Activated T-cell treated with anti-CD3 and anti-CD28 coated beads for 1 hour (primary cell): ENCODE measurements at places on chromosomes 12 and 14.

- no peak for DNase-seq
Measured at GRCh38 chr12:29286081-29286790, 94.7 kb downstream of the ERGIC2 start.

DNA sequence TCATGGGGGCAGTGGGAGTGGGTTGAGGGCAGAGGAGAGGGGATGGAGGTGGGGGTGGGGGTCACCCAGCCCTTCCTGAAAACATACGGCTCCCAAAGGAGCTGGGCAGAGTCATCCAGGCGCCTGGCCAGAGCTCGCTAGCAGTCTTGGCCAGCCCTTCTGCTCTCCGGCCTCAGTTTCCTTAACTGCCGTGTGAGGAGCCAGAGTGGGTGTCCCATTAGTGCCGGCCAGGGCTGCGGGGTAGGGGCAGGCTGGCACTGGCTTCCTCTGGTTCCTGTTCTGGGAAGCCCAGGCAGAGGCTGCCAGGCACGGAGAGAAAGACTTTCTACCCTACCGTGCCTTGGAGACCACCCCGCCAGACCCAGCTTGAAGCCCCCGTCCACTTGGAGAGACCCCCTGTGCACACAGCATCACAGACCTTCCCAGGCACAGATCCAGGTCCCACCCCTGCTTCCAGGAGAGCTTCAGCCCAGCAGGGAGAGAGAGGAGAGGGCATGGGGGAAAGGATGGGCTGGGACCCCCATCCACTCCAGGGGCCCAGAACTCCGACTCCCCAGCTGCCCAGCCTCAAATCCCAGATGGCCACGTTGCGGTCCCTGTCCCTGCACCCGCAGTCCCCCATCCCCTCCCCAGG is 93.3 kb downstream of the RFLNA start:
- DNase-seq = no peak

- no peak for DNase-seq
Measured at GRCh38 chr14:81423504-81423903, 23.4 kb upstream of the STON2 start.

GRCh38 chr12:31765931-31766330 is 37.1 kb upstream of the AMN1 start:
- DNase-seq = no peak

- no peak for DNase-seq
Measured at GRCh38 chr12:2336409-2336829, 283.6 kb downstream of the CACNA1C start.

GRCh38 chr12:131749618-131750315 is 38.9 kb downstream of the SFSWAP start:
- DNase-seq = no peak

GRCh38 chr14:53896726-53897125 is 59.9 kb downstream of the BMP4 start:
- DNase-seq = no peak

DNA sequence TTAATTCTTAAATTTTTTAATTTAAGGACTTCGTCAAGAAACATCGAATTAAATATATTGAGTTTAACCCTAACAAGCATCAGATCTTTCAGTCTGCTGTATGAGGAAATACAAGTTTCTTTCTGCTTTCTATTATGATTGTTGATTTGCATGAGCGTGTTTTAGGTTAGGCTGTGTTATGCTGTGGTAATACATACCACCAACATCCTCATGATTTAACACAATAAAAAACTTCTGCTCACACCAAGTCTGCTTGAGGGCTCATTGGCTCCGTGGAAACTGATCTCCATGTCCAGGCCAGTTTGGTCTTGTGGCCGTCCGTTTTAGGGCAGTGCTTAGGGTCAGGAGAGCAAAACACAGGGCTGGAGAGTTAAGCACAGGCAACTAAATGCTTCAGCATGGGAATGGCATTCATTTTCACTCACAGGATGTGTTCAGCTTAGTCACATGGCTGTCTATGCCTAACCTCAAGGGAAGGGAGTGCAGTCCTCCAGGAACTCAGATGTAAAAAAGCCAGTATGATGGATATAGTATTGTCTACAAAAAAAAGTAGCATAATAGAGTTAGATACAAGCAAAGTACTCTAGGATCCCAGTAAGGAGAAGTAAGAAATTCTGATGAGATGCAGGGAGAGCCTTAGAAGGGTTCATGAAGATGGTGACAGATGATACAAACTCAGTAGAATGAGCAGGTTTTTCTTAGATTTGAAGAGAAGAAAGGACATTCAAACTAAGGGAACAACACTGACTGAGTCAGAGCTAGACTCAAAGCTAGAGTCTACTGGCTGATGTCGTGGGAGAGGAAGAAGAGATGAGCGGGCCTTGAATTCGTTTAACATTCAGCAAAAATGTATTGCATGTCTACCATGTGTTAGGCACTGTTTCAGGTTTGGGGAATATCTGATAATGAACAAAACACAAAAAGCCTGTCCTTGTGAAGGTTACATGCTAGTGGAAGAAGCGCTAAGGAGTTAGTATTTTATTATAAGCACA is 16.3 kb downstream of the MARK3 start:
- no peak for DNase-seq

- DNase-seq = no peak
Measured at GRCh38 chr14:55721353-55721752, 141.3 kb downstream of the KTN1 start.

- DNase-seq = no peak
Measured at GRCh38 chr12:28489246-28489645, 299.0 kb downstream of the CCDC91 start.

DNA sequence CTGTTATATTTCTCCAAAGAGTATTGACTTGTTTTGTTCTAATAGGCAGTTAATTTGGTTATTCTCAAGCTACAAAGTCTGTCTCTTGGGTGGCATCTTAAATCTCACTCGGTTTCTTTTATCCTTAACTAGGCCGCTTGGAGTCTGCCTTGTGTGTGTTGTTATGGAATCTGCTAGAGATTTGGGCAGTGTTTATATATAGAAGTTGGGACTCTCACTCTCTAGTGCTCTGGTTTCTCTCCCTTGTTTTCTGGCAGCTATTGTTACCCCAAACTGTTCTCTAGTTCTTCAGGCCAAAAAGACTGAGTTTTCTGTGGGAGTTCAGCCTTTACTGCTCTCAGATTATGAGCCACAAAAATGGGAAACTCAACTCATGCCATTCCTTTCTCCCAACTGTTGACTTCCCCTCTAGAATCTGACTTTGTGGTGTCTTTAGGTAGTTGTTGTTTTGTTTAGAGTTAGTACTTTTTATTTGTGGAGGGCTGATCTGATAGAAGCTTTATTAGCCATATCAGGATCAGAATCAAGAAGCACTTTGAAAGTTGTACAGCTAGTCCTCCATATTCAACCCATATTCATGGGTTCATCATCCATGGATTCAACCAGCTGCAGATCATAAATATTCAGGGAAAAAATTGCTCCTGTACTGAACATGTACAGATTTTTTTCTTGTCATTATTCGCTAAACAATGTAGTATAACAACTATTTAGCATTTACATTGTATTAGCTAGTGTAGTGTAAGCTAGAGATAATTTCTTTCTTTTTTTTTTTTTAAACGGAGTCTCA is 11.2 kb downstream of the PSMA6 start:
- DNase-seq = no peak

- DNase-seq = no peak
Measured at GRCh38 chr12:62436164-62436503, 30.5 kb upstream of the MON2 start.

DNA sequence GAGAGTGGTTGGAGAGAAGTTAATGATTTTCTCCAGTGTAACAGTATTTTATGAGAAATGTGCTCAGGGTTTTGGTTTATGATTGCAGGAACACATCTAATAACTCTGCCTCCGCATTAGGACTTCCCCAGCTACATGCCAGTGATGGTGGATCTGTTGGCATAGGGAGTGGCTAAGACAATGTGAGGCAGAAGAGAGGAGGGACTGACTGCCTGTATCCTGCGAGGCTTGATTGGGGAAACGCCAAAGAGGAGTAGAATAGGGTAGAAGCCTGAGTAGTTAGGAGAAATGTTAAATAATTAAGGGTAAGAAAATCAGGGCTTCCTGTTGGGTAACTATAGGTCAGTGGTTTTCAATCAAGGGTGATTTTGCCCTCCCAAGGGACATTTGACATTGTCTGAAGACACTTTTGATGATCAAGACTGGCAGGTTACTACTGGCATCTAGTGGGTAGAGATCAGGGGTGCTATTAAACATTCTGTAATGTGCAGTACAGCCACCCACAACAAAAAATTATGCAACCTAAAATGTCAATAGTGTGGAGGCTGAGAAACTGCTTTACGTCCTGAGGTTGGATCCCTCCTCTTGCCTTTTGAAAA is 12.8 kb downstream of the TDG start:
- no peak for DNase-seq

DNA sequence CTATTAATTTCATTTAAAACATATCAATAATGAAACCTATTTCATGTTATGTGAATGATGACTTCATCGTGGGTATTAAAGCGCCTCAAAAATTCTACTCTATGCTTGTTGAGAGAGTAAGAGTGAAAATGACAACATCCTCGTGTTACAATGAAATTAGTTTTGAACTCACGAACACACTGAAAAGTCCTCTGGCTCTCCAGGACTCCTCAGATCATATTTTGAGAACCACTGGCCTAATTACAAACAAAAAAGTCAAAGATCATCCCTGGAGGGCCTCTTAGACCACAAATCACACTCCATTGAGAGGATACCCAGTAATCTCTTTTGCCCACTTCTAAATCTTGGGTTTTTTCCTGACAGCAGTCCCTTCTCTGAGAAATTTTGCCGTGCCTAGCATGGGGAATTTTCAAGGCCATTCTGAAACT is 19.1 kb downstream of the DAAM1 start:
- no peak for DNase-seq

DNA sequence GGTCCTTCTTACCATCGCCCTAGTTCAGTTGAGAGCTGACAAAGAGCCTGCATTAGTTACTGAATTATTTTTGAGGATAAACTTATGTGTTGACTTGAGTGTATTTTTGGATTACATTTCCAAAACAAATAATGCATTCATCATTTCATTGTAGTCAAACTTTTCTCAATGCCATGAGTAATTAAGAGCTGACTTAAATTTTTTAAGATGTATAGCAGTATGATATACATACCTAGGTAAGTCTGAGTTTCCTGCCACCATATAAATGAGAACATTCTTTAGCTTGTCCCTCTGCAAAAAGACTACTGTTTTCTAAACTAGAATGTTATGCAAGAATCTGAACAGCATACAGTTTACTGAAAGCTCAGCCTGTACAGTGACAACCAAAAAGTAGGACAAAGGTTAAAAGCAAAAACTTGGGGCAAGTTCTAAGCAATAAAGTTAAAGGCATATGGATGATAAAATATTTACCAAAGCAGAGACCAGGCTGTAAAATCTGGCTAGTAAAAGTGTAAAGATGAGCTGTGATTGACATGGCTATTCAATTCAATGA is 82.1 kb upstream of the FERMT2 start:
- no peak for DNase-seq

GRCh38 chr12:123233505-123234308 is 471 bp downstream of the MTRFR start:
- DNase-seq = no peak

DNA sequence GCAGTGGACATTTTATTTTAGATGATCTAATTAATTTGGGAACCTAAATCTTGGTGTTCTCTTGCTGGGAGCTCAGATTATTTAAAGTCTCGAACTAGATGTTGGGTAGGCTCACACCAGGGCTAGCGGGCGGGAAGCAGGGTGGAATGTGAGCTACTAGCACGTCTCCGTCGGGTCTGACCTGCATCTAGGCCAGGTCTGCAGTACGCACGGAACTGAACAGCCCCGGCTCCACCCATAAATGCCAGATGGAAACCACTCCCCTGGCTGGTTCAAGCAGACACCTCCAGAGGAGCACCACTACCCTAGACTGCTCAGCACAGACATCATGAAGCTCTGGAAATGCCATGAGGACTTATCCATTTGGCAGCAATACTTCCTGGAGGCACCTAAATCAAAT is 10.3 kb downstream of the ZNF605 start:
- no peak for DNase-seq

GRCh38 chr12:69880571-69880970 is 55.5 kb downstream of the MYRFL start:
- no peak for DNase-seq

- DNase-seq = no peak
Measured at GRCh38 chr14:36438883-36439282, 81.1 kb downstream of the NKX2-1 start.

GRCh38 chr12:11856971-11857370 is 207.5 kb downstream of the ETV6 start:
- no peak for DNase-seq

DNA sequence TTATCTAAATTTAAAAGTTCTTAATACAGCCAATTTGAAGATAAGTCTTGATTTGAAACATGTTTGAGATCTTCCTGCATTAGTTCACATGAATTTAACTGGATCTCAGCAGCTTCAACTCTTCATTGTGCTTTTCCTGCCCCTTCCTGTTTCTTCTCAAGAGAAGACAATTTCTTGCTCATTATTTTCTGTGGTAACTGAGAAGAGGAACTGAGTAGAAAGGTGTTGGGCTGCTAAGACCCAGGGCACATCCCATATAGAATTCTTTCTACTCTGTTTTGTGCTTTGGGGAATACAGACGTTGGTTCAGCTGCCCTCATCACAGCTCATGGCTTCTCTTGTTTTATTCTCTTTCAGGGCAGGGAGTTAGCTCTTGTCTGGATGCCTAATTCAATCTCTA is 110.2 kb downstream of the SNAPC1 start:
- DNase-seq = no peak

DNA sequence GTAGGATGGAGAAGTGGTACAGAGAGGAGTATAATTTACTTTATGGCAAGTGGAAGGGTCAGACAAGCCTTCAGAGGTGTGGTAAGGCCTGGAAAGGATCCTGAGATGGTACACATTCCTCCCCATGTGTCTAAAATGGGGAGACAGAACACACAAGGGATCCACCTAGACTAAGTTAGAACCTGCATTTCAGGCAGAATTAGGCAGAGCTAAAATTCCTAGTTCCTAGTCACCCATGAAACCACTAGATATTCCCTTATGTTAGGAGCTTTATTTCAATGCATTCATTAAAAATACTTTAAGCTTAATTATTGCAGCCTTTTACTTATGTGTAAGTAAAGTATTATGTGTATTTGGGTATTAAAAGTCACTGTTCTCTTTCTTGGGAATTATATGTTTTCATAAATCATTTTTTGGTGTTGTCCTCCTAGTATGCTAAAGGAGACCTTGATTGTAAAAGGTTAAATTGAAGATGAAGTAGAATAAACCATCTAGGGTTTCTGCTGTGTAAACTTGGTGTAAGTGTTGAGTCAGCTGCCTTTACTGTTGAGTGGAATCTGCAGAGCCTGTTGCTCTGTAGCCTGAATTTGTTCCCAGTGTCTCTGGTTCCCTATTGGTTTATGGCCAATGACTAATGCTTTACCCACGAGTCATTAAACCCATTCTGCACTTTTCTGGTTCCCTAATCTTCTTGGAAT is 423.2 kb downstream of the ATP23 start:
- no peak for DNase-seq
